Glutamatergic neuron (in vitro differentiated cells): ENCODE measurements at places on chromosomes 12 and 14. TPM values are rescaled to one million over a fixed set of nuclear protein-coding genes. Genes with fewer than 3 reads are reported as not detected.

GRCh38 chr12:20627001-20627588 is 68.0 kb upstream of the SLCO1C1 start:
- H3K4me1 ChIP-seq, result no peaks in the 10 kb centered on the region
- no peaks in the 10 kb centered on the region for H3K27me3 ChIP-seq
- DNase-seq, result no peak
- H3K27ac ChIP-seq, result no peak overlapping the region

- DNase-seq, result no peak
- no peaks in the 10 kb centered on the region for H3K4me1 ChIP-seq
- no peaks in the 10 kb centered on the region for H3K36me3 ChIP-seq
- H3K27ac ChIP-seq, result no peak overlapping the region
These were observed 40.0 kb downstream of the PEBP1 start for GRCh38 chr12:118175823-118176447.

- H3K27ac ChIP-seq, result no peak overlapping the region
- H3K27me3 ChIP-seq, result no peaks in the 10 kb centered on the region
These were observed 417.3 kb downstream of the SNAPC1 start for GRCh38 chr14:62179367-62180018.

Gene CTSG
- not detected for total RNA-seq

Gene KCNJ8
- 0.66 TPM for total RNA-seq

GRCh38 chr14:53567236-53567780 is 389.3 kb downstream of the BMP4 start:
- H3K4me3 ChIP-seq, result no peak overlapping the region
- no peak overlapping the region for H3K27ac ChIP-seq
- H3K27me3 ChIP-seq, result peaks cover 2% of the 10 kb centered on the region
- H3K36me3 ChIP-seq, result no peaks in the 10 kb centered on the region

Gene GARIN6
- total RNA-seq, result not detected

DNA sequence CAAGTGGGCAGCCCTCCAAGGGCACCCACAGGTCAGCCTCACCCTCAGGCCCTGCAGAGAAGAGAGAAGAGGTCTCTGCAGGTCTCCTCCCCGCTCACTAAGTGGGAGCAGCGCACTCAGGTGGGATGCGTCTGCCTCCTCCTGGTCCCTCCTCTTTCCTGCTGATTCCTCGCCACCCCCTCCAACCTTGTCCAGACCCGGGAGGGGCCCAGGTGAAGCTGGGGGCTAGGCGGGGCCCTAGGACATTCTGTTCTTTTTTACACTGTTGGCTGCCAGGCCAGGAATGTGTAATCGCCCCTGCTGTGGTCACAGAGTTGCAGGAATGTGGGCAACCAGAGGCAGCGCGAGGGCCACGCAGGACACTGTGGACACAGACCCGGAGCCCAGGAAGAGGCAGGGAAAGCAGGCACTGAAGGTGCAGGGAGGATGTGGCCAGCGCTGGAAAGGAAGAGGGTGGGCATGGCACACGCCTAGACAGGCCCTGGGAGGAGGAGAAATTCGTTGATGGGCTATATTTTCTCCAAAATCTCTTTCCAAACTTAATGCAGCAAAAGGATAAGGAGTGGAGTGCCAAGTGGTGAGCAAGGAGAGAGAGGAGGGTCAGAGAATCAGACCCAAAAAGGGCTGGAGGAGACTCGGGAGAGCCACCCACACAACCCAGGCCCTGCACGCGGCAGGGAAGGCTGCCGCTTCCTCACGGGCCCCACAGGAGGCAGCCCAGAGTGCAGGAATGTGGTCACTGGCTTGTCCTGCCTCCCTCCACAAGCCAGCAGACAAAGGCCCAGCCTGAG is 911 bp upstream of the SCNN1A start:
- DNase-seq, result no peak
- H3K27me3 ChIP-seq, result peaks cover 14% of the 10 kb centered on the region
- H3K4me3 ChIP-seq, result no peak overlapping the region
- no peak overlapping the region for H3K27ac ChIP-seq
- H3K36me3 ChIP-seq, result no peaks in the 10 kb centered on the region

Gene LRRC43
- total RNA-seq, result 4.3 TPM

DNA sequence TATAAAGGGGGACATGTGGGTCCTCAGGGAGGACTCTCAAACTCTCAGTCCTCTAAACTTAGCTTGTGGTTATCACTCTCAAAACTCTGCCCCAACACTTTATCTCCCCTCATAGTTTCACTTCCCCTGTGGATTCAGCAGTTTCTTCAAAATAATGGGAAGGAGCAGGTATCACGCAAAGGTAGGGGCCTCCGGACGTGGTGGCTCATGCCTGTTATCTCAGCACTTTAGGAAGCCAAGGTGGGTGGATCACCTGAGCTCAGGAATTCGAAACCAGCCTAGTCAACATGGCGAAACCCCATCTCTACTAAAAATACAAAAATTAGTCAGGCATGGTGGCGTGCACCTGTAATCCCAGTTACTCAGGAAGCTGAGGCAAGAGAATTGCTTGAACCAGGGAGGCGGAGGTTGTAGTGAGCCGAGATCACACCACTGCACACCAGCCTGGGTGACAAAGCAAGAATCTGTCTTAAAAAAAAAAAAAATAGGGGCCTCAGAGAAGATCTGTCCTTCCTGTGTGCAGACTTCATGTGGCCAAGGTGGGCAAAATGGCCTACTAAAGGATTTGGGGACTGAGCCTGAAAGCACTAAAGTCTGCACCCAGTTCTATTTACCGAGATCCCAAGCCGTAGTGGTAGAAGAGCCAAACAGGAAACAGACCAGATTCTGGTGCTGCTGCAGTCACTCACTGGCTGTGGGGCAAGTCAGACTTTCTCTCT is 6.4 kb downstream of the ITGB7 start:
- H3K4me3 ChIP-seq, result no peak overlapping the region
- no peaks in the 10 kb centered on the region for H3K4me1 ChIP-seq
- DNase-seq, result no peak
- no peak overlapping the region for H3K27ac ChIP-seq
- peaks cover 16% of the 10 kb centered on the region for H3K27me3 ChIP-seq

DNA sequence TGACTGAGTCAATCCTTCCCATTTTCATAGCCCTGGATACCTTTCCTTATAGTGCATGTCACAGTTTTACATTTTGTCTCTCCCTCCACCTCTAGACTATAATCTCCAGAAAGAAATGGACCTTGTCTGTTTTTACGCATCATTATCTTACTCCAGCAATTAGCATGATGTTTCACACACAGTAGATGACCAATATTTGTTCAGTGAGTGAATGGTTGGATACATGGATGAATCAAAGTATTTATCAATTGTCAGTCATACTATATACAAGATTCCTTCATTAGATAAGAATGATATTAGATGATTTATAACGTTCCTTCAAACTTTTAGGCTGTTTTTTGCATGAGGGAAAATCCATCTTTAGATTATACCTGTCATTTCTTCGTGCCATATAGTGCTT is 61.1 kb downstream of the PTHLH start:
- H3K27me3 ChIP-seq, result no peaks in the 10 kb centered on the region
- no peak overlapping the region for H3K4me3 ChIP-seq
- DNase-seq, result no peak
- H3K36me3 ChIP-seq, result peaks cover 8% of the 10 kb centered on the region
- peaks cover 23% of the 10 kb centered on the region for H3K4me1 ChIP-seq

DNA sequence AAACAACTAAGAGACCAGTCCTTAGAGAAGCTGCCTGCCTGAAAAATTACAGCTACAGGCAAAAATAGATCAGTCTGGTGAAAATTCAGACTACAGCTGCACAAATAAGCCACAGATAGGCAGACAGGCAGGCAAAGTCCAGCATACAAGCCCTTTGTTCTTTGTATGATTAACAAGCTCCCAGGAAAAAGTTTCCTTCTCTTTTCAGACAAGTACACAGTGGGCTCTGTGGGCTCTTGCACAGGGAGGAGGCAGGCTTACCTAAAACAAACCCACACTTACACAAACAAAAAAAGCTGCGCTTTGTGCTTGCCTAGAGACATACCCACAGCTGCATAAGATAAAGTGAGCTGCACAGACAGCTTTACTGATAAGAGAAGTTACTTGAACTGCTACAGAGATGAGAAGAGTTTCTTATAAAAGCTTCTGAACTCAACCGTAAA is 7.7 kb downstream of the OR6C68 start:
- no peak overlapping the region for H3K27ac ChIP-seq
- H3K4me1 ChIP-seq, result no peaks in the 10 kb centered on the region
- DNase-seq, result no peak
- no peaks in the 10 kb centered on the region for H3K27me3 ChIP-seq
- no peak overlapping the region for H3K4me3 ChIP-seq

DNA sequence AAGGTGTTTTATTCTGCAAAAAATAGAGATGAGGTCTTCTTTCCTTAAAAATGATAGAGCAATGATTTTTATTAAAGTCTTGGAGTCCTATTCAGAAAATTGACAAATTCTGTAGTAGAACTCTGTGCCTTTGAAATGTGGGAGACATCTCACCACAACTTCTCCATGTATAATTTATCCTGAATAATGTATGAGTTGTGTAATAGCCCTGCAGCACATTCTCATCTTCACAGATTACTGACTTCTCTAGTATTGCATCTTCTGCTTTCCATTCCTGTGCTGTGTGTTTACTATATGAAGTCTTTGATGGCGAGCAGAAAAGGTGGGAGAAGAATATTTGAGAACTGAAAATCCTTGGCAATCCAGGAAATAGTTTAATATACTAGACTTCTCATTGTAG is 255.6 kb downstream of the TTC6 start:
- H3K4me1 ChIP-seq, result no peaks in the 10 kb centered on the region
- no peak overlapping the region for H3K27ac ChIP-seq

Gene RIMBP2
- total RNA-seq, result 20.5 TPM

DNA sequence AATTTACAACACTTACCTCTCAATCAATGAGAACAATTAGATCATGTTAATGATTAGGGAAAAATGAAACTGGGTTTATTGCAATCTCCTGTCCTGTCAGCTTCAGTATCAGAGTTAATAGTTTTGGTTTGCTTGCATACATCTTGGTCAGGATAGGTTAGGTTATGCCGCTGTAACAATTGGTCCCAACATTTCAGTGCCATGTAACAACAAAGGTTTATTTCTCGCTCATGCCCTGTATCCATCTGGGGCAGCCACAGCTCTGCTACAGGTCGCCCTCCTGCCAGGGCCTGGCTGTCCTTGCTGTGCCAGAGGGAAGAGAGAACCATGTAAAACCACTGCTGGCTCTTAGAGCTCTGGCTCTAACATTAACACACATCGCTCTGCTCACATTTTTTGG is 30.5 kb upstream of the SPTLC2 start:
- H3K4me3 ChIP-seq, result no peak overlapping the region
- no peaks in the 10 kb centered on the region for H3K4me1 ChIP-seq
- H3K36me3 ChIP-seq, result no peaks in the 10 kb centered on the region
- H3K27ac ChIP-seq, result no peak overlapping the region

Gene SLC48A1
- total RNA-seq, result 15.7 TPM

Gene PAX9
- not detected for total RNA-seq

Gene APOF
- not detected for total RNA-seq

DNA sequence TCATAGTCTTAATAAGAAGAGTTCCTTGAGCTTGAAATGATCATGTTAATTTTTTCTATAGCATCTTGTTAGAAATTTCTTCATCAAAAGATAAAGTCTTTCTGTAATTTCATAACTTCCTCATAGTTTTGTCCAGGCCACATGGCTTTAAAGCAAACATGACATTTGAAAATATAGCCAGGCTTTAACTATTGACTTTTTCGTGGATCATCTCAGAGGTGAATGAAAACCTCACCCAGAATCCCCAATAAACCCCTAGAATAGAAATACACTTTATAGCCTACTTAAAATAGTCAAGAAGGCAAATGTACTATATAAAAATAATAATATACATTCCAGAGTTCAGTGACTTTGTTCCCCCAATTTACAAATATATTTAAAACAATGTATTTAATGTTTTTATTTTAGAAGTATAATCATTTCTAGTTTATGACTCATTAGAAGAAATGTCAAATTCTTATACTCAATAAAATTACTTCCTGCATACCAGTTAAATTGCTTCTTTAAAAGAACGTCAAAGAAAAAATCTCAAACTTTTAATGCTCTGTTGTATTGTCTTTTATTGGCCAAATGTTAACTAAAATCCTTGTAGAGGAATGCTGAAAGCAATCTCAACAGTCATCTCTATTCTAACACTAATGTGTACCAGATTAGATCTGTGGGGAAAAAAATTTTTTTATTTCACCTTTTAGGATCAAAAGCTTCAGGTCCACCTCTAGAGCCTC is 21.6 kb downstream of the EXOC5 start:
- H3K4me1 ChIP-seq, result peaks cover 11% of the 10 kb centered on the region
- no peak for DNase-seq
- no peaks in the 10 kb centered on the region for H3K27me3 ChIP-seq
- H3K27ac ChIP-seq, result no peak overlapping the region

GRCh38 chr12:73817161-73817560 is 720.5 kb upstream of the ATXN7L3B start:
- DNase-seq, result no peak
- peaks cover 1% of the 10 kb centered on the region for H3K27me3 ChIP-seq
- peaks cover 11% of the 10 kb centered on the region for H3K36me3 ChIP-seq

Gene ASIC1
- total RNA-seq, result 451 TPM

Gene ZNF10
- 29.8 TPM for total RNA-seq

- no peak for DNase-seq
- peak overlapping the region; percentile 57 for H3K27ac ChIP-seq
- no peaks in the 10 kb centered on the region for H3K4me1 ChIP-seq
- H3K27me3 ChIP-seq, result peaks cover 19% of the 10 kb centered on the region
These were observed 710 bp upstream of the FOS start for GRCh38 chr14:75277815-75278421.

Gene CCND2
- total RNA-seq, result 98.0 TPM

DNA sequence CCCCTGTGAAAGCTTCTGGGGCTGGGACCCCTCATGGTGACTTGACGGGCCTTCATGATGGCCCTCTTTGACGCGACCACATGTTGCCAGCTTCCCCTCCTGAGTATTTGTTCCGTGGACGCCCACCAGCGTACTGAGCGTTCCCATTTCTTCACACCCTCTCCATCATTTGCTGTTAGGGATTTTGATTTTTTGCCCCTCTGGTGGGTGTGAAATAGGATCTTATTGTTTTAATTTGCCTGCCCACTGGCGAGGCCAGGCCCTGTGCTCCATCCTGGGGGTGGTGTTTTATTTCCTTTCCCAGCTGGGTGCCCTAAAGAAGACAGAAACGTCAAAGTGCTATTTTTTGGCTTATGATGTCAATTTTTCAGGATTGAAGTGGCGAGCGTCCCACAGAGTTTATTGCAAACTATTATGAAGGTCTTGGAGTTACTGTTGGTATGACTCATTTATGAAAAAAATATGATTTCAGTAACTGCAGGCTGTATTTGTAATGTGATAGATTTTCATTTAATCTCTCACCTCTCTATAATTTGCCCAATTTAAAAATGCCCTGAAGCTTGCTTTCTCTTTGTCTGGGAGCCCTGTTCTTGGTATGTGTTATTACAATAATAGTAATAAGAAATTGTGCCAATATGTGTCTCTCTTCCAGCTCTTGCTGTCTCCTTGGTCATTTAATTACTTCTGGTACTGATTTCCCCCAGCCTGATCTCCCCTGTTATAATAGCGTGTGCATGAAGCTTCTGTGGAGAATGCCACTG is 99.6 kb downstream of the SLC25A47 start:
- H3K36me3 ChIP-seq, result no peaks in the 10 kb centered on the region
- peak overlapping the region; percentile 81 for H3K27ac ChIP-seq
- H3K4me1 ChIP-seq, result peaks cover 56% of the 10 kb centered on the region
- H3K4me3 ChIP-seq, result peak overlapping the region; percentile 9
